Activated T-helper 2 cell treated with anti-CD3 and anti-CD28 coated beads, Interferon-gamma antibody, Interleukin-2, Interleukin-4, amounts not matched to agents 10 μg/mL and 5 μg/mL and 100 μg/mL, durations not matched to agents 14 hours and 24 hours and 36 hours (primary cell): ENCODE measurements at places on chromosomes 13 and 19.

- DNase-seq, result no peak
These were observed 873.8 kb downstream of the SLITRK6 start for GRCh38 chr13:84925443-84925842.

DNA sequence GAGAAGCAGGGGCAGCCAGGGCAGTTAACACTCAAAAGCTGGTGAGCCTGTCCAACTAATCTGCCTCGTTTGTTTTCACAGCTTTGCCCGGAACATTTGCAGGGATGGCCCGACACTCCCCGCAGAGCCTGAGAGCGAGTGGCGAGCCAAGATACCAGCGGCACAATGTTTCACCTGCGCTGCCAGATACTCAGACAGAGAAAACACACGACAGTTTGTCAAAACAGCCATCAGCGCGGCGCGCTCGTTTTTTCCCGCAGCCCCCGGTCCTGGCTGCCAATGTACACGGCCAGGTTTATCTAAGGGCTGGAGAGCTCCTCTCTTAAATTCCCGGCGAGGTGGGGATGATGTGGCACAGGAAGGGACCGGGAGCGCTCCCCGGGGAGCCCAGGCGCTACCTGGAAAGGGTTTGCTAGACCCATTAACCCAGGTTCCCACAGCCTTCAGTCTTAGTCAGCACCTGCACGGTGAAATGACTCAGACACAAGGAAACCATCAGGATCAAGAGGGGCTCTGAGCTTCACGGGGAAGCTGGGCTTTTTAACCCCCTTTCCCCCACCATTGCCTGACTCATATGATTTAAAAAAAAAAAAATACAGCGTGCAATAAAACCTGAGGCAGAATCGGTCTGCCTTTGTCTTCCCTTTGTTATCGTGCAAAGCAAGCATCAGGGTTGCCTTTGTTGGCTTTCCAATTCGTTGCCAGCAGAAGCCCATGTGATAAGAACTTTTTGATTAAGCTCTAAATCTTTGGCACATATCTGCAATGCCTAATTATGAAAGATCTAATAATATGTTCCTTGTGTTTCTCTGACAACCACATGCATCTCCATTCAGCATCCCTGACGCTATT lies 186.2 kb downstream of the EFNB2 start:
- DNase-seq, result no peak

DNA sequence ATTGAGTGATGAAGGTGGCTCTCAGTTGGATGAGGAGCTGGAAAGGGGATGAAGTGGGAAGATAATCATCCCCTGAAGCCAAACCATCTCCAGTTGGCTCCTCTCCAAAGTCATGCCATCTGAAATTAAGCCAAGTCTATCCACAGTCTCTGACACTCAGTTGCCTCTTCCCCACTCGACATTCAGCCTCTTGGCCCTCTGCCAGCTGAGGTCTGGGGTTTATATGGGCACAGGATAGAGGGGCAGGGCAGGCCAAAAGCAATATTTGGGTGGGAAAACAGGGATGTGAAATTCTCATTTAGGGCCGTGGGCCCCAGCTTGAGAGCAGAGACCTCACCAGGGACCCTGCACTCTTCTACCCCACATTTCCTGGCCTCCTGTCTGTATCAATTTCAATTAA lies 85.9 kb downstream of the SLITRK1 start:
- no peak for DNase-seq

GRCh38 chr13:34217343-34218025 lies 399.5 kb downstream of the RFC3 start:
- no peak for DNase-seq

GRCh38 chr13:88042489-88042888 lies 371.3 kb downstream of the SLITRK5 start:
- DNase-seq, result no peak

- DNase-seq, result no peak
These were observed 32.0 kb upstream of the TUBGCP3 start for GRCh38 chr13:112619730-112620631.

DNA sequence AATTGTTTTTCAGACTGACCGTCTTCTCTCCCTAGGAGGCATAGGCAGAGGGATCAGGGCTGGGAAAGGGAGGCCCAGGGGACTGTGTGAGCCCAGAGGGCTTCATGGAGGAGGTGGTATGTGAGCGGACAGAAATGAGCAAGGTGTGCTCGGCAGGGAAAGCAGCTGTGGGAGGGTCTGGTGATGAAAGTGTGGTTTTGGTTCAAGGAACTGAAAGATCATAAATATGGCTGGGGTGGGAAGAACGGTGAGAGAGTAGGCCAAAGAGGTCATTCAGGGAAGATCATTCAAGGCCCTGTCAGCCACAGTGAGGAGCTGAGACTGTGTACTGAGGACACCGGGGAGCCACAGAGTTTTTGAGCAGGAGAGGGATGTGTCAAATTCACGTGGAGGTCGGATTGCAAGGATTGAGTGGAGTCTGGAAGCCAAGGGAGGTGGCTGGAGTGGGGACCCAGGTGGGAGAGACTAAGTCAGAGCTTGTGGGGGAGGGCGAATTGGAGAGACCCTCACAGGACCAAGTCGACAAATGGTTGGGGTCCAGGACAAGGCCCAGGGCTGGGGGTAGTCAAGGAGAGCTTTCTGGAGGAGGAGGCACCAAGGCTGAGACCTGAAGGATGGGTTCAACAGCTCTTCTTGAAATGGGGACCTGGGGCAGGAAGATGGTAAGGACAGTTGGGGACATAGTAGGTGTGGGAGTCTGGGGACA lies 7.6 kb downstream of the PLD3 start:
- no peak for DNase-seq

GRCh38 chr19:46620716-46621115 lies 4.2 kb downstream of the PTGIR start:
- DNase-seq, result no peak

DNA sequence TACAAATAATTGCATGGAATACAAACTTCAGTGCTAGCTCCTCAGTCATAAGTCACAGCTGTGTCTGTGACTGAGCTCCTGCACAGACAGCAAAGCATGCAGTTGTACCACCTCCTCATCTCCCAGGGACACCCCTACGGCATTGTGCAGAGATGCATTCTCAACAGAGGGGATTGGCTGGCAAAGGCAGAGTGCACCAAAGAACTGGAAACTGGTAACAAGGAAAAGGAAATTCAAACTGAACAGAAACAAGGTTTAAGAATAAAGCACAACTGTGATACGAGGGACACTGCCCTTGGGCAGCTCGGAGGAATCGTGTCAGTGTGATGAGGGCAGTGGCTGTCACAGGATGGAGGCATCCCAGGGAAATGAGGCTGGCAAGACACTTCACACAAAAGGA lies 126.1 kb upstream of the SOX1 start:
- DNase-seq, result no peak

GRCh38 chr13:75088915-75089314 lies 393.1 kb downstream of the TBC1D4 start:
- DNase-seq, result no peak

DNA sequence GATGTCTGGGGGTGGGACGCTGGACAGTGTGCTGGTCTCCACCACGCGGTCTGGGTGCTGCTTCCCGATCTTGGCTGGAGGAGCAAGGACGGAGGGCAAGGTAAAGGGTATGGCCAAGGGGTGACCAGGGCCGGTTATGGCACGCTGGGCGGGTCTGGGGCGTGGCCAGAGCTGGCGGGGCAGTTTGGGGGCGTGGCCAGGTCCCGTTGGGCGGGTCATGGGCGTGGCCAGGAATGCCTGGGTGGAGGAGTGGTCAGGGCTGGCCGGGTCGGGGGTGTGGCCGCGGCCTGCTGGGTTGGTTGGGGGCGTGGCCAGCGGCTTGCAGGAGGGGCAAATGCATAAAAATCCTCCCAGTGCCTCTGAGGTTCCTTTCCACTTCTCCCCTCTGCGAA lies 19.2 kb downstream of the GPX4 start:
- peak; percentile 36 for DNase-seq

- DNase-seq, result no peak
These were observed 48.4 kb downstream of the KCTD12 start for GRCh38 chr13:76837801-76838200.

GRCh38 chr13:33855371-33855895 lies 37.5 kb downstream of the RFC3 start:
- DNase-seq, result no peak

DNA sequence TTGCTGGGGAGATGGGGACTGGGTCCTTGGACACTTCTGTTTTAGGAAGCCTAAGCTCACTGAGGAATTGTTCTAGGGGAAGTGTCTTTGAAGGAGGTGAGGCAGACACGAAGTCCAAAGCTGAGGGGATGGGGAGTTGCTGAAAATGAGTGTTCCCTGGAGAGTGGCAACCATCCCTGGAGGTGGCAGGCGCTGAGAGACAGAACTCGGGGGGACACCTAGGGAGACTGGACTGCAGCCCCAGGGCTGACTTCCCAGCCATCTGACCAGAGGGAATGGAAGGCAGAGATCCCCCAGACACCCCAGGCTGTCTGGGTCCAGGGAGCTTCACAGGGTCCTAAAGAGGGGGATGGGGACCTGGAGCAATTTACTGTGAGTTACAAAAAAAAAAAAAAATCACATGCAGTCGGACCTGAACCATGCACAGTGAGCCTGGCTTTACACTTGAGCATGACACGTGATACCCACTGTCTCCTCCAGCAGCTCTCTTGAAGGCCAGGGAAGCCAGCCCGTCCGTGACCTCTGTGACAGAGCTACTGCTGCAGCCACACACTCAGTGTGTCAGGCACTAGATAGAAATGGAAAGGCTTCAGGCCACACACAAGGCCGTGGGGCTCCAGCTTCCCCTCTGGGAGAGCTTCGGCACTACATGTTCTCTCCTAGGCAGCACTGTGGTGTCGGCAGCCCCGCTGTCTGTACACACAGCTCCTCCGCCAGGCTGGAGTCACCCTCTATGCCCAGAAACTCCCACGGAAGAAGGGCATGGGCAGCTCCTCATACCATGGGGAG lies 77.1 kb upstream of the KCTD15 start:
- no peak for DNase-seq

- DNase-seq, result no peak
These were observed 269.1 kb downstream of the NDFIP2 start for GRCh38 chr13:79749984-79750551.

- DNase-seq, result no peak
These were observed 8.8 kb downstream of the FZR1 start for GRCh38 chr19:3514930-3515329.

- DNase-seq, result no peak
These were observed 422.3 kb upstream of the GPC6 start for GRCh38 chr13:92804346-92804745.

GRCh38 chr19:19459707-19460251 lies 54.3 kb downstream of the GATAD2A start:
- DNase-seq, result peak; percentile 66

GRCh38 chr13:34751044-34751443 lies 191.0 kb upstream of the NBEA start:
- no peak for DNase-seq

DNA sequence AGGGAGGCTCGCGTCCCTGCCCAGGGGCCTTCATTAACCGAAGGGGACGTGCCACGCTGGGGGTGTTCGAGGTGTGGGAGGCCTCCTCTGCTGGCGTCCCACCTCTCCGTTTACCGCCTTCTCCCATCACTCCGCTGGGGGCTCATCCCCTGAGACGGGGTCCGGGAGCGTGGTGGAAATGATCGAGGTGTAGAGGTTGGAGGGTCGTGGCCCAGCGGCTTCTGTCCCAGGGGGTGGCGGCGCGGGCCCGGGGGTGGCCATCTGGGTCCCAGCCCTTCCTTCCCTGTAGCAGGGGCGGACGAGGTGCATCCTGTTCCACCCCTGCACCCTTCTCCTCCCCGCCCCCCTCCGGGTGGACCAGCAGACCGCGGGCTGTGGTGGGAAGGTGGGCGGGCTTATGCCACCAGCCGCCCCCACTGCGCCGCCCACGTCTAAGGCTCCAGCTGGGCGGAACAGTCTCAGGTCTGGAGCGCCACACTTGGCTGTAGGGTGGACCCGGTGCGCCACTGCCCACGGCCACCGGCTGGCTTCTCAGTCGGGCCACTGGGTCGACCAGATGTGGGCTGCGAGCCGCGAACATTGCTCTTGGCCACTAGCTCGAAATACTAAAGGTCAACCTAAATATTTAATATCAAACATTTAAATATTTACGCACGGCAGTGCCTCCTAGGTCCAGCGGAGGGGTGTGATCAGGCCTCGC lies 69.5 kb downstream of the ZNF723 start:
- DNase-seq, result no peak

DNA sequence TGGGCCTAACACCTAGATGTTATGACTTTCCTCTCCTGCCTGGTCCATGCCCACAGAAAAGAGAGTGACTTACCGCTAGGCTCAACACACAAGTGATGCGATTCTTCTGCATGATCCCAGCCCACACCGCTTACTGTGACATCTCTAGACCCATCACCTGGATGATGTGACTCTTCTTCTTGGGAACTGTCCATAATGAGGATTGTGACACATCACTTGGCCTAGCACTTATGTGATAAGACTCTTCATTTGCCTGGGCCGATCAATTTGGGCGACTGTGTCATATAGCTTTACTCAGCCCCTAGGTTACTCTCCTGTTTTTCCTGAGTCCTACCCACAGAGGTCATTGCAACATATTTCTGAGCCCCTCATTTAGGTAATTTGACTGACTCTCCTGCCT lies 19.9 kb upstream of the ZNF681 start:
- DNase-seq, result no peak

DNA sequence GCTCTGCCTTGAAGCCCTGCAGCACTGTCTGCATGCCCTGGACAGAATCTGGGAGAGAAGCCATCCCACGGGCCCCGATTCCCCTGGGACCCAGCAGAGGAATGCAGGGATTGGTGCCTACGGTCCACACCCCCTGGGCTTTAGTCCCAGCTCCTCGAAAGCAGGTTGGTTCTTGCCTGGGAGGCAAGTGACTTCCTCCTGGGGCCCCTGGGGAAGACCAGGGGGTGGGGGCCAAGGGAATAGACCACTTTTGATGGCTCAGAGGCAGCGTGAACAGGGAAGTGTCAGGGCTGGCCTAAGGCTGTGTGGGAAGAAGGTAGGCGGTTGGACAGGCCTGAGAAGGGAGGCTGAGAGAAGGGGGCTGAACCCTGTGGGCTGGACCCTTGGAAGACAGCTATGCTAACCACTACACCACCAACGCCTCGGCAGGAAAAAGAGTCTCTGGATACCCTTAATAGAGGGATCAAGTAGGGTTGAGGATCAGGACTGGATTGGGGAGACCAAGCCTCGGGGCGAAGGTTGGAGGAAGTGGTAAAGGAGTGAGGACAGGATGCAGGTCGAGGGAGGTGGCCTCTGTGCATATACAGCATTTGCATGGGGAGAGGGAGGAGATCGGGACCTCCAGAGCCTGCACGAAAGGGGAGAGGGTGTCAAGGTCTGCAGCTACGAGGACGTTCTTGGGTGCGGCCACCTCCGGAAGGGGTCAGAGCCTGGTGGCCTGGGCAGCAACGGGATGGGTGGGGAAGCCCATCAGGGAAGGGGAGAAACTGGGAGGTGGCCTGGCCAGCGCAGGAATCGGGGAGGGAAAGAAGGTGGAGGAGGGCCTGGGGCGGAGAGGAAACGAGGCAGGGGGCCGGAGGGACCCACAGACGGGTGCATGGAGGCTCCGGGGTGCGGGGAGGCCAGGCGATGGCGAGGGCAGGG lies 709 bp downstream of the DPP9 start:
- DNase-seq, result peak; percentile 30

GRCh38 chr13:20609145-20609544 lies 42.2 kb downstream of the IFT88 start:
- DNase-seq, result no peak

DNA sequence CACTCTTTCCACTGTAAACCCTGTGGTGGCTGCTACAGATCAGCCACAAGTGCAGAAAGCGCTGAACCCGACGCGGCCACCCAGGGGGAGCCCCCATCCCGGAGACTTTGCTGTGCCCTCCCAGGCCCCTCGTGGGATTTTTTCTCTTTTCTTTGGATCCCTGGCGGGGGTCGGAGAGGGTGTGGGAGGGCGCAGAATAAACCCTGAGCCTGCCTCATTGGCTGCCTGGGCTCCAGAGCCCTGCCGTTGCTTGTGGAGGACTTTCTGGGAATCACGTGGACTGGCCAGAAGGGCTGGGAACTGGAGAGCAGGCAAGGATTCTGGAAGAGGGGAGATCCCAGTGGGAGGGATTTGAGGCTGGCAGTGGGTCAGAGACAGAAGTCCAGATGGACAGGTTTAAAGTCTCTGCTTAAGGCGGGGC lies 24.9 kb downstream of the GADD45B start:
- no peak for DNase-seq
